AML-193 (cell line): ENCODE measurements at places on chromosomes 2 and 18.

DNA sequence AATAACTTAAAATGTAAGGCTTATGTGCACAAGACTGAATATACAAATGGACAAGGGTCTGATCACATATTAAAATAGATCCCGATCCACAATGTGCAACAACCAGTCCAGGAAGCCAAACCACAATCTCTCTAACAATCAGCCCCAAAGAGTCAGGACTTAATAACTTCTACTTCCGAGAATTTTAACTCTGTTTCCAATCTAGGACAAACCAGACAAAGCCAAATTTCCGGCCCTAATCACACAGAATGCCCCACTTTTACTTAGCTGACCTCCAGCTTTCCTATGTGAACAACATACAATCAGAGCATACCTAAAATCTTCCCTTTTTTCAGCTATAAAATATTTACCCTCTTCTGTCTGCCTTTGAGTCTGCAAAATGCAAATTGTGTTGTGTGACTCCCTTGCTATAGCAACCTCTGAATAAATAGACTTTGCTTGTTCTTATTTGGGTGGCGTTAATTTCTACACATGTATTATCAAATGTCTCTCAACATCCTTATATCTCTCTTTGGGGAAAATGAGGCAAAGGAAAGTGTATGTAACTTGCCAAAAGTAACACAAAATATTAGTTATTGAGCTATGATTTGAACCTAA, 381.9 kb upstream of the MC4R start:
- DNase-seq = no peak

DNA sequence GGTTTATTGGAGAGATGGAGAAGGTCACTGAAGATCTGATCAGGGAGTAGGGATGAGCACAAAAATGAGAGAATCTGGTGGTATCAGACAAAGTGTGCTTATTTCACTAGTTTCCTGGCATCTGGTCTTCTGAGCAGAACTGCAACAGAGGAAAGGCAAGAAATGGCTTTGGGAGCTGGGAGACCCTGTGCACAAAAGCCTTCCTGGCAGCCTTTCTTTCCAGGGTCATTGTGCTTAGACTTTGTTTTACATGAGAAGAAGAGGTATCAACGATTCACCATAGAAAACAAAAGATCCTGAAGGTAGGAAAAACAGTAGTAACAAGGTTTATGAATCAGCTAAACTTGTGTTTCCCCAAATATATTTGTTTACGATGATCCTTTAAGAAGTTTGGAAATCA, 162.9 kb downstream of the CNTNAP5 start:
- no peak for DNase-seq

DNA sequence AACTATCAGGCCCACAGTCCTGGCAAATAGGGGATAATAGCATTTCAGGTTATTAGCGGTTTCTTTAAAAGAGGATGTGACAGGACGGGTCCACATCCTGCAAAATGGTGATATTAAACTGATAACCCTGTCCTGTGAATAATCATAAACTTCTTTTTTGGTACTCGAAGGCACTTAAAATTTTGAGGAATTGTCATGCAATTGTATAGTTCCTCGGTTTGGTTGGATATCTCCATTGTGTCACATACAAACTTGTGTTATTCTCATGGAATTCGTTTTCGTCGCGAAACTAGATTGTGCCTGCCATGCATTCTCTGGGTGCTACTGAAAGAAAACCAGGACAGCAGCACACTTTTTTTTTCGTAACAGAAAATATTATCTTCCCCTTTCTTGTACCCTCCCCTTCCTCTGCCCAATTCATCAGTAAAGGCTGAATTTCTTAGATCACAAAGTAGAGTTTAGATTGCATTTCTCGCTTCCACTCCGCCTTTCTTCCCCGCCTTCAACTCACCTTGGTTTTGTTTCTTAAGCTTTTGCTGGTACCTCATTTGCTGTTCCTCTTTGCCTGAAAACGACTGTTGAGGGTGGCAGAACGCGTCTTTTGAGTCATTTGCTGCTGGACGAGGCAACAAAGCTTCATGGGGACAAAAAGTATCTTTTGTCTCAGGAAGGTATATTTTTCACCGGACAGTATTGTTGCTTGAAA, 1.3 kb downstream of the CERS6 start:
- DNase-seq = peak; percentile 57

DNA sequence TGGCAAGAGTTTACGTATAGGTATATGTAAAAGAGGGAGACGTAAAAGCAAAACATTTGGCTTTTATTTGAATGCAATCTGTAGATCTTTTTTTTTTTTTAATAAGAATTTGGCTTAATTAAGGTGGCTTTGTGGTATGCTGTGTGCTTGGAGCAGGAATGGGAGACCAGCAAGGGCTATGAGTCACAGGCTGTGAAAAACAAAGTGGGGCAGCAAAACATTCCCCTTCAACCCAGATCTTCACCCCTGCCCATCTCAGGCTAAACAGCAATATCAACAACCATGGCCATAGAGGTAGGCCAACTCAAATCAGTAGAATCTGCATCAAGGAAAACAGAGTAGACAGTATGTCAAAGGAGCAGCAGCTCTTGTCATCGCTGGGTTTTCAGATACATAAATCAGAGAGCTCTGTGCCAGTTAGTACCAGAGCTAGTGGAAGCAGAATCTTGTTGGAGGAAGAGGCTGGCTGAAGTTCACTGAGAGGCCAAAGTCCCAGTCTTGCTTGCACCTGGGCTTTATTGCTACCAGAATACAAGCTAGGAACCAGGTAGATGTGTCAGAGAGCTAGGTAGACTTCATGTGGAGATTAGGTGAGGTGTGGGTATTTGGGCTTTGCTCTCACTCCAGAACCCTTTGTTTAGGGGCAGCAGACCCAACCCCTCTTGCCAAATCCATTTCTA, 191.5 kb upstream of the FANCL start:
- no peak for DNase-seq

GRCh38 chr2:104465981-104466380, 387.9 kb upstream of the POU3F3 start:
- DNase-seq = peak; percentile 84

DNA sequence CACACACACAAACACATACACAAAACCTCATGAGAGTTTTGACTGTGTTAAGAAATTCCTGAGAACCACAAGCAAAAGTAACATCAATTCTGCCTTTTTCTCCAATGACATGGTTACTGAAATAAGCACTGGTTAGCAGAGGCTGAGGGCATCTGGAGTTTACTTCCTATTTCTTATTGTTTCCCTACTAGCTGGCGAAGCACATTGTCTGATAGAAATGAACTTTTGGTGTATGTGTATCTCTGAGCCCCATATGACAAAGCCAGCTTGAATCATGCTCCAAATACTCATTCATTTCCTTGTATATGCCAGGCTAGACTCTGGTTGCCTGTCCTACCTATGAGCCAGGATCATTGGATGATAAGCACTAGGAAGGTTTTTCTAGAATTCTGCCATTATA, 203.1 kb downstream of the NCKAP5 start:
- DNase-seq = no peak

- no peak for DNase-seq
These were observed 21.4 kb upstream of the PTPRM start for GRCh38 chr18:7545734-7546133.

- DNase-seq = no peak
These were observed 16.5 kb upstream of the GPR155 start for GRCh38 chr2:174503161-174503809.

GRCh38 chr2:102229141-102229769, 42.4 kb downstream of the IL1RL2 start:
- DNase-seq = no peak

DNA sequence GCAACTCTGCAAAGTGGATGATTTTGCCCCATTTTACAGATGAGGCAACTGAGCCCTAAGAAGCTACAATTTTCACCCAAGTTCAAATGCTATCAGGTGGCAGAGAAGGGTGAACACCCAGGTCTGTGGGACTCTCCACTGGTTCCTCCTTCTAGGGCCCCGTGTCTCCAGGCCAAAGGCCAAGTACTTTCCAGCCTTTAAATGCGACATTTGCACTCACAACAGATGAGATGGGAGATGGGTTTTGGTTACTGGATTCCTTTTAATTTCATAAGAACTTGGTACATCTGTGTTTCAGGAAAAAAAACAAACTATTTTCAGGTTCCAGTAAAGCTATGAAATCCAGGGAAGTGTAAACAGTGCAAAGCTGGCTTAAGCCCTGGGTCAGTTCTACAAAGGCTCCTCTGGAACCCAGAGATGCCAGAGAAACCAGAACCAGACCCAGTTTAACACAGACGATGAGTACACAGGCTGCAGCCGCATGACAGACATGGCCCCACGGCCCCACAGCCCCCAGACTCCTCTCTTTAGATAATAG, 361.7 kb downstream of the ANAPC1 start:
- no peak for DNase-seq

DNA sequence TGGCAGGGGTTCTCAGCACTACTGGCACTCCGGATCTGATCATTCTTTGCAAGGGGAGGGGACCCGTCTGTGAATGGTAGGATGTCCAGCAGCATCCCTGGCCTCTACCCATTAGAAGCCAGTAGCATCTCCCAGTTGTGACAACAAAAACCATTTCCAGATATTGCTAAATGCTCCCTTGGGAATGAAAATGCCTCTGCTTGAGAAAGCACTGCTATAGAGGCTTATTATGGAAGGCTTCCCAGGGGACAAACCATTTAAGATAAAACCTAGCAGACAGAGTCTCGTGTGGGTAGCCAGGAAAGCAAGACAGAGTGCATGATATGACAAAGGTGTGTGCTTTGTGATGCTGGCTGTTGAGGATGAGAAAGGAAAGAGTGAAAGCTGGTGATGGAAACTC, 273.7 kb downstream of the TMX3 start:
- no peak for DNase-seq

- no peak for DNase-seq
These were observed 177.5 kb upstream of the ETAA1 start for GRCh38 chr2:67219651-67220050.

GRCh38 chr2:189982780-189983394, 79.6 kb downstream of the MSTN start:
- peak; percentile 18 for DNase-seq

DNA sequence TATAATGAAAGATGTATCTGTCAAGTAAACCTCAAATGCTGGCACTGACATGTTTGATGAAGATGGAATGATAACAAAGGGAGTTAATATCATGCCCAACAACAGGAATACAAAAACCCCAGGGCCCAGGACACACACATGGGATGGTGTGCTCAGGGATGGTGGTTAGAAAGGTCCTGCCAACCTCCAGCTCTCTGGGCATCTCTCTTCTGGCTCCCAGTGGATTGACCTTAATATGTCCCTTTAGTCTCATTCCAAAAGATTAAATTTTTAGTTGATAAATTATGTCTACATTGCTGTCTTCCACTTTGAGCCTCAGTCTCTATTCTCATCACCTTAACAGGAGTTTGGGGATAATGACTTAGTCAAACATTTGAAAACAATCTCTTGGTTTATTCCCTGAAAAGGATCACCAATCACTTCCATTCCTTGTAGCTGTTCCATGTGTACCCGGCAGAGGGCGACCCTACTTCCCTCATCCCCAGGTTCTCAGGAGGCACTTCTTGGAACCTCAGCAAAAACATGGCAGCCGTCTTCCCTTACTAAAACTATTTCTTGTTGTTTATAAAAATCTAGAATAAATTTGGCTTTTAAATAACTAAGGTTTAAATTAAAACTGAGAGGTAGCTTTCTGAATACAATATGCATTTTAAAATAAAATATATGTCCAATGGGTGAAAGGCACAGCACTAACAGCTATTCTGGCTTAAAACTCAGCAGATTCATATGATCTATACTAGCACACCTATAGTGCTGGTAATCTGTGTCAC, 29.6 kb downstream of the MCEE start:
- peak; percentile 56 for DNase-seq

DNA sequence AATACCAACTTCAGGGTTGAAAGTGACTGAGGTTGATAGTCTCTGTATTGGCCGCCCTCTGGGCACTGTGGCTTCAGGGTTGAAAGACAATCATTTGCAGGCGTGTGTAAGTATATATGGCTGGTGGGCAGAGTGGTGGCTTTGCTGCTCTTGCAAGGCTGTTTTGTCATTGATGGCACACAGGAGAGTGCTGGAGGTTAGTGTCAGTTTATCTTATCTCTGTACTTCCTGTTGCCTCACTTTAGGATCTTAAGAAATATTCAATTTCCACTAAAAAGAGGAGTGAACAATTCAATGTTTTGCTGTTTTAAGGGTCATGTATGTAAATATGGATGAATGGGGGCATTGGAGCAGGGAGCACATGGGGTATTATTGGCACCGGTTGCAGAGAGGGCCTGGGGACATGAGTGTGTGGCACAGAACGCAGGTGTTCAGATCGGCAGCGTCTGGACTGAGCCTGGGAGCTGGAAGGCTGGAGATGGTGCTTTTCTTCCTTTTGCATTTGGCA, 51.5 kb downstream of the NCK2 start:
- DNase-seq = peak; percentile 16

DNA sequence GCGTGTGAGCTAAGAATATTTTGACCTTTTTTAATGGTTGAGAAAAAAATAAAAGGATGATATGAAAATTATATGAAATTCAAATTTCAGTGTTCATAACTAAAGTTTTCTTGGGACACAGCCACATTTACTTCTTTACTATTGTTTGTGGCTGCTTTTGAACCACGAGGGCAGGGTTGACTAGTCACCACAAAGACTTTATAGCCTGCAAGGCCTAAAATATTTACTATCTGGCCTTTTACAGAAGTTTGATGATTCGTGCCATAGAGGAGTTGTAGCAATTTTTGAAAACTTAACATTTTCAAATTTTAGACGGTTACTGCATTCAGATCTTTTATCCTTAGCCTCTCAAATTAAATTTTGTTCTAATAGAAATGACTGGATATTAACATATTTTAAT, 69.9 kb downstream of the LIMS1 start:
- DNase-seq = no peak
